GM12891 (cell line): ENCODE measurements at places on chromosomes 1 and 21.

DNA sequence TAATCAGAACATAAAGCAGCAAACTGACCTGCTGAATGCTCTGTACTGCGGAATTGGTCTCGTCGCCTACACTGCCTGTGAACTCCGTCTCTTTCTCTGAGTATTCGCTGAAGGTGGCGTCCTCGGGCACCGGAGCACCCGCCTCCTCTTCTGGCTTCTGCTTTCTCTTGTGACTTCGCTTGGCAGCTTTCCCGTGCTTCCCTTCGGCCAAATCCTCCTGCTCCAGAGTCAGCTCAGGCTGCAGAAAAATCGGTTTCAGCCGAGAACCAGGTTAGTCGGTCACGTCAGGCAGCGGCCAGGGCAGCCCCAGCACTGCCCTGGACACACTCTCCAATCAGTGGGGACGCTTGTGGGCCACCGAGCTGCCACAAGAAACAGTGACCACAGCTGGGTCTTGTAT lies 35.8 kb upstream of the RIPK4 start:
- DNase-seq: no peak

DNA sequence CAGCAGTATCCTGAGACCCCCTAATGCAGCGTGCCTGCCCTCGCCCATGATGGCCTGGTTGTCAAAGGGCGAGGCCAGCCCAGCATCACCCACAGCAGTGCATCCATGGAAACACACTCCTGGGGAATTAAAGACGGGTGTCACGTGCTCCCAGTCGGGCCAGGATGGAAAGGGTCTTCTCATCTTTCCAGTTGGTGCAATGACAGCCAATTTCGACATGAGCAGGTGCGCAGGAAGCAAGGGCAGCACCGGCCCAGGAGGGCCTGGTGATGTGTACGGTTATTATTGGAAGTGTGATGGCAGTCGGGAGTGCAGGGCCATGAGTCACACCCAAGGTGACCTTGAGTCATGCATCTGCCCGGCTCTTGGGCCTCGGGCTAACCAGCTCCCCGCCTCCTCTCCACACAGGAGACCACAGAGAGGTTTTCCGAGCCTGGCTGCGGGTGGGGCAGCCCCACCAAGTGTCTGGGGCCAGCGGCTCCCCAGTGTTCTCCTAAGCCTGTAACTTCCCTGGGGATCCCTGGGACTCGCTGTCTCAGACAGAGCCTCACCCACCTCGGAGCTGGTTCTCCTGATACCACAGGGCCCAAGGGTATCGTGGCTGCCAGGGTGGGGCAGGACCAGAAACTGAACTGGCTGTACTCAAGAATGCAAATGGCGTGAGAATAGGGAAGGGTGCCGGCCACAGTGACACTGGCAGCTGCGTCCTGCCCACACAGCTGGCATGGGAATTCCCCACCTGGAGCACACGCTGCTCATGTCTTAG lies 119.8 kb downstream of the SIK1 start:
- DNase-seq: no peak

- no peak for DNase-seq
Measured at GRCh38 chr1:160004001-160004400, 27.8 kb downstream of the PIGM start.

GRCh38 chr1:173210716-173211231 lies 3.6 kb upstream of the TNFSF4 start:
- DNase-seq: no peak

GRCh38 chr1:117570988-117571409 lies 34.8 kb upstream of the TENT5C start:
- no peak for DNase-seq

GRCh38 chr1:167543199-167543990 lies 10.2 kb downstream of the CREG1 start:
- DNase-seq: no peak

DNA sequence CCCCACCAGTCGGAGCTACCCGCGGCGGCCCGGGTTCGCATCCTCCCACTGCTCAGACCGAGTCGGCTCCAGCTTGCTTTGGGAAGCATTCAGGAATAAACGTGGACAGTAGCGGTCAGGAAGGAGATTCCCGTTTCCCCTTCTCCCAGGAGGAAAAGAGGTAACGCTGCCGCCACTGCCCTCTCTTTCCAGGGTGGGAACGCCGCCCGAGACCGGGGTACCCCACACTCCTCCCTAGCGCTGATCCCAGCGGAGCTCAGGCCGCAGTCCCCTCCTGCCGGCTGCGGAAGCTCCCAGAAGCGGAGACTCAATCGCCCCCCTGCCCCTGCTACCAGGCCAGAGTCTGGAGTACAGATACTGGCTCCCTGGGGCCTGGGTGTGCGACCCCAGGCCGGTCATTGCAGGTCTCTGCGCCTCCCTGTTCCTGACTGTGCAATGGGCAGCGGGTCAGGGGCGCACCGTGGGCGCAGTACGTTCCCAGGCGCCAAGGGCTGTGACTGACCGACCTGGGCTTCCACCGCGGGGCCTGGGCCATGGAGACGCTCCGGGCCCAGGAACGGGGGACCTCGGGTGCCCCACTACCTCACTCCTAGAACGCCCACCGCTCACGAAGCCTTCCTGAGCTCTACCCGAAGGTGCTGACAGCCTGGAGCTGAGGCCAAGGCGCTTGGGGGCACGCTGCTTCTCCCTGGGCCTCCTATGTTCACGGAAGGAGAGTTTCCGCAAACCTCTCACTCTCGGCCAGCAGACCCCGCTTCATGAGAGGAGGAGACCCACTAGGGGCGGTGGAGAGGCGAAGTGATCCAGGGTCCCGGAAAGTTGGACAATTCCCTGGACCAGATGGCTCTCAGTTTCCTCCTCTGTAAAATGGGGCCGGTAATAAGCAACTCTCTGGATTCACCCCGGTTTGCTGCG lies 7.8 kb downstream of the DMRTA2 start:
- no peak for DNase-seq

DNA sequence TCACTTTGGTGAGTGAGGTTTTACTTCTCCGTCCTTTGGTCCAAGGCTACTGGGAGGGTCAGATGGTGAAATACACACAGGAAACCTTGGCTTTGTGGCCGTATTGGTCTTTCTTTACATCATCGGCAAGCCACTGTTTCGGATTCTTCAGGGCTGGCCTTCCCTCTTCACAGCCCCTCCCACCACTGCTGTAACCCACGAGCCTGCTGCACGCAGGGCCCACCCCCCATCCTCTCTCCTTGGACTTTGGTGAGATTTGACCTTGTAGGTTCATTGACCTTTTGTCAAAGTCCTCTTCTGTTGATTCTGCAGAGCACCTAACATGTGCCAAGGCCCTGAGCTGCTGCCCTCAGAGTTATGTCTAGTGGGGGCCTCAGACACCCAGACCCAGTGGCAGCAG lies 328.6 kb downstream of the CAMTA1 start:
- DNase-seq: no peak

GRCh38 chr1:31020007-31020790 lies 45.3 kb downstream of the PUM1 start:
- DNase-seq: no peak

GRCh38 chr1:3948344-3948743 lies 48.3 kb upstream of the C1orf174 start:
- no peak for DNase-seq

DNA sequence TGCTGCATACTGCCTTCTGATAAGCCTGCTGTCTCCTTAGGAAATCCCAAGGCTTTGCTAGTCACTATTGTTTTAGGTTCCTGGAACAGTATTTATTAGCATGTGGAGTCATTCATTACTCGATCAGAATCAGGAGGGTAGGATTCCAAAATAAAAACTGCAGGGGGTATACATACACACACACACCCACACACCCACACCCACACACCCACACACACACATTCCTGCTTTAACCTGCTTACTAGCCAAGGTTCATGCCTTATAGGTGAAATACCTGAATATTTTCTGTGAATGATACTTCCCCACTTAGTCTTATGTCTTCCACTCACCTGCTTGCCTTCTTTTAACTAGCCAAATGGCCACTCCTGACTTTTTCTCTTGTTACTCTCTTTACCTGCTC lies 325.1 kb downstream of the ADGRL2 start:
- no peak for DNase-seq

DNA sequence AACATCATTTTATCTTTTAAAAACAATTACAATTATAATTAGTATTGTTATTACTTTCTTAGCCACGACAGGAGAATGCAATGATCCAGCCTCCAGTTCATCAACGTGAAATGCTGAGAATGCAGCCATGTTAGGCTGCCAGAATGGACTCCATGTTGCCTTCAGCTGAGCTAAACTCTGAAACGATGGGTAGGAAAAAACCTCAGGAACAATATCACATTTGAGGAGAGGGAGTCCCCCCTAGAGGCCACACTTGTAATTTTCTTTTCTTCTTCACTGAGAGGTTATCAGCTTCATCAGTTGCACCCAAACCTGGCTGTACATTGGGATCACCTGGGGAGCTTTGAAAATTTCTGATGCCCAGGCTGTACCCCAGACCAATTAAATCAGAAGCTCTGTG lies 34.6 kb upstream of the DNAH14 start:
- no peak for DNase-seq

- DNase-seq: no peak
Measured at GRCh38 chr1:226604560-226605317, 56.2 kb downstream of the STUM start.

GRCh38 chr1:81799939-81800694 lies 617 bp upstream of the ADGRL2 start:
- DNase-seq: no peak

DNA sequence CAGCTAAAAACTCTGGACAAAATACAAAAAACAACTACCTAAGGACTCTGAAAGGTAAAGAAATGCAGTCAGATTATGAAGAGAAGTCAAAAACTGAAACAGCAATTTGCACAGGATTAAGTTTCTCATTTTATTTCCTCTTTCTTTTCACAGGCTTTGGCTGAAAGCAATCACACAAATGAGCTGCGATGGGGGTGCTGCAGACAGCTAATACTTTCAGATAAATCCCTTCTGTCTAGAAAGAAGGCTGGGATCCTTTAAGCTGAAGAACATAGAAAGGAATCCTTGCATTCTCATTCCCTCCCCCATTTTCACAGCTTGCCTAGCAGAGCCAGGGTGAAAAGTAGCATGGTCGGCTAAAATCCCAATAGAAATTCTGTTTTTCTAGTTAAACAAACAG lies 32.0 kb upstream of the PRDX6 start:
- no peak for DNase-seq

GRCh38 chr21:35399002-35399530 lies 350.0 kb upstream of the RUNX1 start:
- no peak for DNase-seq

DNA sequence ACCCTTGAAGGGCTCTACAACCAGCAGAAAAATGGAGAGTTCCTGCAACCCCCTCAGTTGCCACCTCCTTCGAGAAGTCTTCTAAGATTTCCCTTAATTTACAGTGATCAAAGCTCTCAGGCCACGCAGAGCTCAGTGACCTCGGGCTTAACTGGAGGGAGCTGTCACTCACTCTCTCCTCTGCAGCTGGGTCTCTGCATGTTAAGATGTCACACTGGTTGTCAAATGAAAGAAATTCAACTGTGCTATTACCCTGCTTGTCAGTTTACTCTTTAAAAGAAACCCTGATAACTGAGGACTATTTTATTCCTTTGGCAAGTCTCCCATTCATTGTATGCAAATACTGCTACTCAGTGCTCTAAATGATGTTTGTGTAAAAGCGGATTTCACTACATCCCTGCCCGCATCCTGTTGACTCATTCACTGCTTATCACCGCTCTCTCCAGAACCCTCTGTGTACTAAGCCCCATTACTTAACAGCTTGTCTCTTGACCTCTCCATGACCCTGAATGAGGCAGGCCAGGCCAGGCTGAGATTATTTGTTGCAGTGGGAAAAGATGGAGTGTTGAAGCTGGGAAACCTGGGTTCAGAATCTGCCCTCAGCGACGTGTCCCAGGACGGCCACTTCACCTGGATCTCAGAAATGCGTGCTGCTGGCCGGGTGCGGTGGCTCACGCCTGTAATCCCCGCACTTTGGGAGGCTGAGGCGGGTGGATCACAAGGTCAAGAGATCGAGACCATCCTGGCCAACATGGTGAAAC lies 13.7 kb downstream of the DHRS3 start:
- DNase-seq: no peak

DNA sequence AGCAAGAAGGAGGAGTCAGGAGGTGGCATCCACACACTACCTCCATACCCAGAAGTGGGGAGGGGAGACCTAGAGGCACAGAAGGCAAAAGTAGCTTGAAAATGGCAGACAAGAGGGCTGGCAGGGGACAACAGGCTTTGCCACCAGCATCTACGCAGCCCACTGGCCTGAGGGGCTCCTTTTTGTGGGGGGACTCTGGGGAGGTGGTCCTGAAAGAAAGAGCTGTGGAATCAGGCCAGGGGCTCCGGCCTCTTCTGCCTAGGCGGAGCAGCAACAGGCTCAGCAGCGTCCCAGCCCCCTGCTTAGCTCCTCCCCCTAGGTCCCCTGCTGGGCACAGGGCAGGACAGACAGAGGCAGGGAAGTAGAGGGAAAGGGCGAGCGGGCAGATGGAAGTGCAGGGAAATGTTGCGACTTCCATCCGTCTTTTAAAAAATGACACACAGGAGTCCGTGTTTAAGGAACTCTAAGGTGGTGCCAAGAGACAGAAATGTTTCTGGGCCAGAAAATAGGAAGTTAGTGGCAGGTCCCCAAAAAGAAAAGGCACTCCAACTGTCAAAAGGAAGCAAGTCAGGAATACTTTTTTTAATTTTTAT lies 10.0 kb upstream of the LEFTY2 start:
- no peak for DNase-seq

GRCh38 chr1:206663362-206663761 lies 21.3 kb upstream of the MAPKAPK2 start:
- DNase-seq: no peak

GRCh38 chr1:206005778-206006180 lies 2.6 kb upstream of the RAB7B start:
- no peak for DNase-seq

GRCh38 chr21:44988607-44989536 lies 49.0 kb downstream of the SLX9 start:
- no peak for DNase-seq

- no peak for DNase-seq
Measured at GRCh38 chr1:151032164-151032563, 4.2 kb upstream of the BNIPL start.
